ENCODE measurements at places on chromosomes 3 and 15.

GRCh38 chr3:106534206-106534605 lies 665.4 kb upstream of the CBLB start:
- DNase-seq: no peak

GRCh38 chr3:23113455-23114171 lies 89.5 kb upstream of the UBE2E2 start:
- no peak for DNase-seq

DNA sequence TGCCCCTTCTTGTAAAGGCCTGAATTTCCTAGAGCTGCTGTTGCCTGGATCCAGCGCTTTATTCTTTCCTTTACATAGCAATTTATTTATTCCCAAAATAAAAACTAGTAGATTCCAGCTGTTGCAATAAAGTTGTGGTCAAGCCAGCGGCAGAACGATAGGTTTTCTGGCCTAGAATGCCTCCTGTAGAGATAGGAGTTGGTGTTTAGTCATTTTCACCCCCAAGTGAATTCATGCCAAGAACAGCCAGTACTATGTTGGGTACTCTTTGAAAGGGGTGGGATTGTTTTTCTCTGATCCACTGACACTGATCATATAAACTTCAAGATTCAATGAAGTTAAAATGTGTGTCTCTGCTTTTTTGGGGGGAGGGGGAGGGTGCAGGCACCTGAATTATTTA lies 69.7 kb downstream of the KLHL25 start:
- no peak for DNase-seq

GRCh38 chr3:52787672-52788625 lies 6.6 kb upstream of the ITIH3 start:
- DNase-seq: no peak

- DNase-seq: no peak
These were observed 495.1 kb upstream of the SGO1 start for GRCh38 chr3:20680990-20681628.

DNA sequence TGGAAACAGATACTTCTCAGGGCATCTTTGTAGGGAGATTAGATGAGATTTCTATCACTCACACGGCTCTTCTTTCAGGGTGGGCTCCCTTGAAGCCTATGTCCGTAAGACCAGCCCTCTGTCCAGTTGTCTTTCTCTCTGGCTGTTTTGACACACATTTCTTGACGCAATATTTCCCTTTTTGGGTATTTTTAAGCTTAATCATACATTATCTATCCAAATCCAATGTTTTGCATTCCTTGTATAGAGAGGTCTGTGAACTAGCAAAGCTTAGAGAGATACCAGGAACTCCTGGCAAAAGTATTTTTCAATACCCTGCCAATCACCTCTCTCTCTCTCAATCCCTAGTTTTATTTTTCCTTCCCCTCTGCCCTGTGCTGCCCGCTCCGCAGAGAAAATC lies 79.3 kb downstream of the EOMES start:
- no peak for DNase-seq

DNA sequence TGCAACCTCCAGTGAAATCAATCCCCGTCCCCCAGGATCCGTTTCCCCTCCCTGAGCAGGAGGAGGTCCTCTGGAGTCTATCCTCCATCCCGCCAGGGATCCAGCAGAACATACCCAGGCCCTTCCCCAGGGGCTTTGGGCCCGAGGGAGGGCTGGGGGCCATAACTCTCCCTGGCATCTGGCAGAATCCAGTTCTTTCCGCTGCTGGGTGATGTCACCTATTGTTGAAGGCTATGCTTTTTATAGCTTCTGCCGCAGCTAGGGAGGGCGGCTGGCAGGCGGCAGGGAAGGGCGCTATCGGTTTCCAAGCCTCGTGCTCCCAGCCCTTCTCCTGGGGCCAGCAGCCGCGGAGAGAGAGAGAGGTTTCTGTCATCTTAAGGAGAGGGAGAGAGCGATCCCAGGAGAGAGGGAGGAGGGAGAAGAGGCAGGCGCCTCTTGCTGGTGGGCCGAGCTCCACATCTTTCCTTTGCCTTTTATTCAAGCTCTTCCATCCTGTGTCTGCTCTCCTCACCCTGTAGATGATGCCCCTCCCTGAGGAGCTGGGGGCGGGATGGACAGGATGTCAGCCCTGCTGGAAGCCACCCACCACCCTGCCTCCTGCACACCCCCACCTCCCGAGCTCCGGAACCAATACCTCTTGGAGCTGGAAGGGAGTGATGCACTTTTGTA lies 120.1 kb downstream of the ANP32A start:
- no peak for DNase-seq

- DNase-seq: no peak
These were observed 2.7 kb upstream of the CTSH start for GRCh38 chr15:78947506-78947905.

DNA sequence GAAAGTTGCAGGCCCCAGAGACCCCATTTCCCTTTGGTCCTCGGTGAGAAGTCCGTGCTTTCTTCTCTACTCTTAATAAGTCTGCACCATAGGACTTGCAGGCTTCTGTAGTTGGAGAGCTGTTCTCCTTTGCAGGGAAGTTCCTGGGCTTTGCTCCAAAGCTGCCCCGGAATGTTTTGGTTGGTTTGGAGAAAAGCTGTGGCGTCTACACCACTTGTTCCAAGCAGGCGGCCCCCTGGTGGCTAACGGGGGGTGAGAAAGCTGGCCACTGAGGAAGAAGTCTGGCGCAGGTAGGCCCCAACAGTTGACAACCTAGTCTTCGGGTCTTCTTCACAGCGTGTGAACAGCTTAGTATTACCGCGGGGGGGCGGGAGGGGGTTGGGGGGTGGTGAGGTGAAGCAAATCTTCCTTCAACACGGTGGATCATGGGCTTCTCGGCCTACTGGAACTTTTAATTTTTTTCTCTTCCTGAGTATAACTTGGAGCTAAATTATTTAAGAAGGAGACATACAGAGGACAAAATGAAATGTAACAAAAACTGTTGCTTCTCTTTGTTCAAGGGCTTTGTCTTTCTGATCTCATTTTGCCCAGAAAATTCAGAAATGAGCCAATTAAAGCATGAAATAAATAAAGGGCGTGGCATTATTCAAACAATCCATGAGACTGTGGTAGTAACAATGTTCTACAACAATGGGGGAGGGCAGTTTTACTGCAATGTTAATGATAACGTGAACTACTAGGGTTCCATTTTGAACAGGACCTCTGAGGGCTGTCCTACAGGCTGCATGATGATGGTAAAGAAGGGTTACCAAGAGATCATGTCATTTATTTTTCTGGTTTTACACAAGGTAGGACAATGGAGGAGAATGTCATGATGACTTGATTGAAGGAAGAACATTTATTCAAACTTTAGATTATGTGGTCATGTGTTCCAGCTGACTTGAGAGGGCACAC lies 2.2 kb upstream of the THRB start:
- peak; percentile 53 for DNase-seq

GRCh38 chr3:10558736-10559135 lies 53.4 kb upstream of the ATP2B2 start:
- no peak for DNase-seq

GRCh38 chr15:59174835-59175831 lies 31.5 kb upstream of the LDHAL6B start:
- DNase-seq: peak; percentile 38

GRCh38 chr3:63876260-63876659 lies 12.6 kb downstream of the ATXN7 start:
- DNase-seq: no peak

DNA sequence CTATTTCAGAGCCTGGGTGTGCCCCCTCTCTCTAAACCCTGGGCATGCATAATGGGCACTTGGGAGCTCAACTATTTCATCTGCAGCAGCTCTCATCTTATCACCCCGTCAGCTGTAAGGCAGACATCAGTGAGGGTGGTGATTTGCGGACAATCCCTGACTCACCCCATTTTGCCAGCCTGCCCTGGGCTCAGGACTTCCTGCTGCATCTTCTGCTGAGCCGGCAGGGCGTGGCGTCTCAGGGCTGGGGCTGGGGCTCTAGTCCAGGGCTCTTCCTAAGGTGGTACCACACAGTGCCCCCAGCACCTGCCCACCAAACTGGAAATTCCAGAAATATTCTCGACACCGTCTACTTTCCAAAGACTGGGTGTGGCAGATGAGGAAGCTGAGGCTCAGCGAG lies 925 bp upstream of the PSTPIP1 start:
- no peak for DNase-seq

- no peak for DNase-seq
These were observed 98.2 kb upstream of the NECTIN3 start for GRCh38 chr3:110973263-110973895.

GRCh38 chr15:99058421-99058870 lies 46.4 kb upstream of the SYNM start:
- no peak for DNase-seq

Measured in liver (tissue), 10 donors.